Fibroblast of the conjunctiva (primary cell): ENCODE measurements at places on chromosomes 4 and X.
A peak's percentile ranks its signal among the peaks of the same experiment; 100 is the strongest.

GRCh38 chrX:133417364-133417763, 2.1 kb upstream of the GPC4 start:
- no peak for DNase-seq

DNA sequence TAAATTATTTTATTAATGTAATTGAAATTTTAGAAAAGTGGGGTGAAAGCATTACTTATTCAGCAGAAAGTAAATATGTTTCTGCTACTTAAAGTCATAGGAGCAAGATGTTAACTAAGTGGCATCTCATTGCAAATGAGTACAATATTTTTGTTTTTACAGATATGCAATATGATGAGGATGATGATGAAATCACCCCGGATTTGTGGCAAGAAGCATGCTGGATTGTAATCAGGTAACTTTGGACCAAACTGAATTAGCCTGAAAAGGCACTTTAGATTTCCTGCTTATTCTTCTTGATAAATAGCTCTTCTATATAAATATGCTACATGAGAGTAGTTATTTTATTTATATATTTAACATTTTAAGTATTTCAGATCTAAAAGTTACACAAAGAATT, 7.5 kb downstream of the POLR2B start:
- peak; percentile 6 for DNase-seq

DNA sequence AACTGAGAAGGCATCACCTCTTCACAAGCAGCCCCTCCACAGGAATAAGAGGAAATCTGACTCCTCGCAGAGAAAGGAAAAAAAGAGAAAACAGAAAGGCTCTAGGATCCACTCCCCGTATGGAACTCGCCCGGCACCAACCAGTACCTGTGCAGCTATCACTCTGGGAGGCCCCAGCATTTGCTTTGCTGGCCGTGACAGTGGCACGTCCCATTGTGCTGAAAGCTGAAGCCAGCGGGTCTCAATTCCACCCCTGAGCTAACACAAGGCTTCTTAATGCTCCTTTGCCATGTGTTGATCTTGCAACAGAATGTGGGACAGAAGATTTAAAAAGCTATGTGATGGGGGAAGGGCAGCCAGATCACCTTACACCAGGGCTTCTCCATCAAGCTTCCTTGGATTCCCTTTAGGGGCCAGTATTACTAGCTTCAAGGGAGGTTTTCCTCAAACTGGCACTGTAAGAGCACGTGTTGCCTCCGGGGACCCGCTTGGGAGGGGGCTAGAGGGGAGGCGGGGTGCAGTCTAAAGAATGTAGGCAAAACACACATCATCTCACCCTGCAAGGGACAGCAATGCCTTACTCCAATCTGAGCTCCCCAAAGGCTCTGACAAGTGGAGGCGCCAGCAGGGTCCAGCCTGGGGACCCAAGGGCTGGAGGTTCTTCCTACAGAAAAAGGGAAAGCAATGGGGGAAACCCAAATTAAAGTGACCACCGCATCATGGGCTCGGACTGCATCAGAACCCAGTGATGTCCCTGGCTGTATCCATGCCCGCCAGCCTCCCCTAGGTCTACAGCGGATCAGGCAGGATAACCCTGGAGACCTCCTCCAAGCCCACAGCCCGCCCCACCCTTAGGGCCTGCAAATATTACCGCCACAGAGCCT, 1.2 kb downstream of the USP46 start:
- DNase-seq = peak; percentile 44

DNA sequence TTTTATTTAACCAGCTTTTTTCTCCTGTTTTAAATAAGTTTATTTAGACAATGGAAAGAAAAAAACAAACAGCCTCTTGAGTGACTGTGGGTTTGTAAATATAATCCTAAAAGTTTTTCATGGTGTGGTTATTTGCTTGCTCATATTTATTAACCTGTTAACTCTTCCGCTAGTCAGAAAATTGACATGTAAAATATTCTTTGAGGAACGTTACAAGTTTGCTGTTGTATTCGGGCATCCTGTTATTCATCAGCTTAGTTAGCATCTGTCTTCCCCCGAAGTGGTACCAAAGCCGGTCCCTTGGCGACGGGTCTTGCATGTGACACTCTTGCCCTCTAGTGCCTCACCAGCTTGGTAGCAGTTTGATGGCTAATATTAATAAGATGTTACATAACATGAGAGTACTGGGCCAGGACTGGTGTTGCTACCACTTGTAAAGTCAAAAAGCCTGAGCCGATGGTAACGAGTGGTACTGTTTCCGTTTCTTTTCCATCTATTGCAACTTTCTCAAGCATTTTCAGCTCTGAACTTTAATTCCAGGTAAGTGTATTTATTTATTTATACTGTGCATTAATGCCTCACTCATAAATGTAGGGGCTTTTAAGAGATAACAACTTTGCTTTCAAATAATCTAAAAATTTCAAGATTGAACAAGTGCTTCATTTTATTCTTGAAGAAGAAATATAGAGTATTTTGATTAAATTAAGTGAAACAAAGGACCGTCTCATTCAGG, at the start of gene NDST3:
TSS of gene NDST3 (plus strand) at position 434 of the 733 bp plus-strand sequence. CDS start 19,425 bp downstream, outside the sequence.
- DNase-seq = peak; percentile 56
